ENCODE measurements at places on chromosomes 3 and 15. TPM values are rescaled to one million over a fixed set of nuclear protein-coding genes. Genes with fewer than 3 reads are reported as not detected.
A peak's percentile ranks its signal among the peaks of the same experiment; 100 is the strongest.

Gene LZTFL1
- total RNA-seq = 26.8 TPM

DNA sequence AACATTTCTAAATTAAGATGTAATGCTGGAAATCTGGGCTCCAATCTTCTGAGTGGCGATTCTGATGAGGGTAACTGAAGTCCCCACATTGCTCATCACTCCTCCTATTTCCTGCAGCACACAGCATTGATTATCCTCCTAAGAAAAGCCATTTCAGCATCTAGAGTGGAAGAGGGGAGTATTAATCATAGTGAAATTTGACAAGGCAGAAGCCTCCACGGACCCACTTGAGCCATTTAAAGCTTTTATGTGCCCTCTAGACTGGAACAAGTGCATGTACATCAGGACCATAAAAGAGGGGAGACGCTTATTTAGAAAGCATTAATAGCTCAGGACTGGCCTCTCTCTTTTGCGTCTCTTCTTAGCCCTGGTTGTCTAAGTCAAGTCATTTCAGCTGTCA, 25.8 kb downstream of the AQP9 start:
- no peaks in the 10 kb centered on the region for H3K36me3 ChIP-seq
- no peak overlapping the region for H3K4me3 ChIP-seq
- no peak for DNase-seq
- no peaks in the 10 kb centered on the region for H3K27me3 ChIP-seq
- H3K4me1 ChIP-seq = no peaks in the 10 kb centered on the region

Gene ACAN
- 0.12 TPM for total RNA-seq

DNA sequence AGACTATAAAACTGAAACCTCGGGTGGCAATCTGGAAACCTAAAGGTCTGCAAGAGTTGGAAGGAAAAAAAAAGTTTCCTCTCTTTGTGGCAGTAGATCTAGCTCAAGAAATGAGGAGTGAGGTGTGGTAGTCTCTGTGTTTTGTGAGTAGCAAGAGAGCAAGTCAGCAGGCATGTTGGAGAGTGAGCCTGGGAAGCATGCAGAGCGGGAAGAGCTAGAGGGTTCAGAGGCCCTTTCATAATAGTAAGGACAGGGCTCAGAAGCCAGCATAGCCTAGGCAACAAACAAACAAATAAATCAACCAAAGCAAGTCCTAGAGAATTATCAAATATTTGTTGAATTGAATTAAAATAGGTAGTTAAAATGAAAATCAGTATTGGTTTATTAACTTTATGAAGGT, 189.7 kb upstream of the CBLB start:
- H3K27ac ChIP-seq = no peak overlapping the region
- no peaks in the 10 kb centered on the region for H3K4me1 ChIP-seq
- H3K27me3 ChIP-seq = no peaks in the 10 kb centered on the region
- no peak overlapping the region for H3K4me3 ChIP-seq
- H3K36me3 ChIP-seq = no peaks in the 10 kb centered on the region

Gene TTLL13
- not detected for total RNA-seq

DNA sequence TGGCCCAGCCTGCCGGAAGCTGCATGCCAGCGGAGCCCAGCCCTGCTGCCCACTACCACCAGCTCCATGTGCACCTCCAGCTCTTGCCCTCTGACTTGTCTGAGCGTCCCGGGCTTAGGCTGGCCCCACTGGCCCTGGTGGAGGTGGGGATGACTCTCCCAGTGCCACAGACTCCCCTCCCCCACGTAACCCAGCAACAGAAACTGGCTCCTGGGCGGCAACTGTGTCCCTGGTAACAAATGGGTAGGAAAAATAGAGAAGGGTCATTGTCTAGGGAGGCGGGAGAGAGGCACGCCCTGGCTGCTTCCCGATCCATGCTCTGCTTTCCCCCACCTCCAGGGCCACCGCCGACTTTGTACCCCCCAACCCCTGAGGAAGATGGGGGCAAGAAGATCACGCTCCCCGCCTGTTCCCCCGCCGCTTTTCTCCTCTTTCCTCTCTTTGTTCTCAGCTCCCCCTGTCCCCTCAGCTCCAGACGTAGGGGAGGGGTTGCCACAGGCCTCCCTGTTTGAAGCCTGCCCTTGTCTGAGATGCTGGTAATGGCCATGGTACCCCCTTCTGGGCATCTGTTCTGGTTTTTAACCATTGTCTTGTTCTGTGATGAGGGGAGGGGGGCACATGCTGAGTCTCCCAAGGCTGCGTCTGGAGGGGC, 10.8 kb upstream of the SEMA3B start:
- peaks cover 70% of the 10 kb centered on the region for H3K4me1 ChIP-seq
- H3K27me3 ChIP-seq = no peaks in the 10 kb centered on the region
- no peak overlapping the region for H3K4me3 ChIP-seq
- H3K36me3 ChIP-seq = peaks cover 63% of the 10 kb centered on the region

Gene RPP25
- 17.0 TPM for total RNA-seq

GRCh38 chr3:196115678-196116083, 33.8 kb upstream of the TFRC start:
- DNase-seq = no peak
- no peaks in the 10 kb centered on the region for H3K36me3 ChIP-seq
- no peaks in the 10 kb centered on the region for H3K27me3 ChIP-seq
- H3K4me1 ChIP-seq = peaks cover 7% of the 10 kb centered on the region
- H3K27ac ChIP-seq = no peak overlapping the region
- H3K4me3 ChIP-seq = no peak overlapping the region

DNA sequence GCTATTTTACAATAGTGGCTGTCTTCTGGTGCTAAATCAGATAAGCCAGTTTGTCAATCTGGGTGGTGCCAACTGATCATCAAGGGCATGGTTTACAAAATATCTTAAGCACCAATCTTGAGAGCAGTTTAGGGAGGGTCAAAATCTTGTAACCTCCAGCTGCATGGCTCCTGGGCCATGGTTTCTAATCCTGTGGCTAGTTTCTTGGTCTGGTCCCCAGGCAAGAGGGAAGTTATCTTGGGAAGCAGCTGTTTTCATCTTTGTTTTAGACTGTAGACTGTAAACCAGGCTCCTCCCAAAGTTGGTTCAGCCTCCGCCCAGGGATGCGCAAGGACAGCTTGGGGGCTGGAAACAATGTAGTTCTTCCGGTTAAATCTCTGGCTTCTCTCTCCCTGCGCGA, 166.8 kb downstream of the IL1RAP start:
- H3K4me3 ChIP-seq = no peak overlapping the region
- no peaks in the 10 kb centered on the region for H3K4me1 ChIP-seq
- H3K36me3 ChIP-seq = no peaks in the 10 kb centered on the region

Gene MYLK
- total RNA-seq = 156 TPM

- DNase-seq = no peak
- H3K27me3 ChIP-seq = no peaks in the 10 kb centered on the region
- peaks cover 62% of the 10 kb centered on the region for H3K4me1 ChIP-seq
Observed at GRCh38 chr3:187739094-187739560, 6.1 kb downstream of the BCL6 start.

GRCh38 chr3:117304681-117305080, 595.1 kb downstream of the TUSC7 start:
- no peaks in the 10 kb centered on the region for H3K36me3 ChIP-seq
- no peak overlapping the region for H3K4me3 ChIP-seq
- H3K27ac ChIP-seq = no peak overlapping the region

- no peaks in the 10 kb centered on the region for H3K36me3 ChIP-seq
- H3K27ac ChIP-seq = no peak overlapping the region
- DNase-seq = no peak
- no peaks in the 10 kb centered on the region for H3K4me1 ChIP-seq
Observed at GRCh38 chr3:53534676-53535400, 40.4 kb downstream of the CACNA1D start.

DNA sequence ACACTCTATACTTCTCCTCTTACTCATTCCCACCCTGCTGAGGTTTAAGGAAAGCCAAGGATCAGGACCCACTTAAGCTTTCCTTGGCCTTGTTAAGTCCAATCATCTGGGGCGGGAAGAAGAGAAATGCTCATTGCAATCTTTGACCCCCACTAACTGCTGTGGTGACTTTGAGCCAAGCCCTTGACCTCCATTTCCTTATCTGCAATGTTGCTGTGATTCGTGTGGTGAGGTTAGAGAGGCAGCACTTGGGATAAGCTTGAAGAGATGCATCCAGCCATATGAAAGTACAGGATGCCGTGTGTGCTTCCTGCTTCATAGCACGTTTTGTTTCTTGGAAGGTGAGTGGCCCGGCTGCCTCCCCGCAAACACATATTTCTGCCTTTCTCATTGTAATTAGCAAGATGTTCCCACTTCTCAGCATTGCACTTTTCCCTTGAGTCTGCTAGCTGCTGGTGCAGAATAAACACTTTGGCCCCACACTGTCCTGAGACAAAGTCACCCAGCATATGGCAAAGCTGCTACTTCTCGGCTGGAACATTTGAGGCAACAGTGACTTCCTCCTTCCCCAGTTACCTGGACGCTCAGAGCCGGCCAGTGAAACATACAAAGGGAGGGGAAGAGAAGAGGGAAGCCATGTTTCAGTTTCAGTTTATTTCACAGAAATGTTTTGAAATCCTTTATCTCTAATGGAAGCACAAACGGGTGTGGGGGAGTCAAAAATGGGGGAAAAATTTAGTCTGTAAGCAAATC, 10.5 kb upstream of the NUDT16 start:
- no peak overlapping the region for H3K27ac ChIP-seq
- no peaks in the 10 kb centered on the region for H3K27me3 ChIP-seq
- peak; percentile 46 for DNase-seq
- H3K36me3 ChIP-seq = peaks cover 29% of the 10 kb centered on the region

Gene CIDEC
- not detected for total RNA-seq

DNA sequence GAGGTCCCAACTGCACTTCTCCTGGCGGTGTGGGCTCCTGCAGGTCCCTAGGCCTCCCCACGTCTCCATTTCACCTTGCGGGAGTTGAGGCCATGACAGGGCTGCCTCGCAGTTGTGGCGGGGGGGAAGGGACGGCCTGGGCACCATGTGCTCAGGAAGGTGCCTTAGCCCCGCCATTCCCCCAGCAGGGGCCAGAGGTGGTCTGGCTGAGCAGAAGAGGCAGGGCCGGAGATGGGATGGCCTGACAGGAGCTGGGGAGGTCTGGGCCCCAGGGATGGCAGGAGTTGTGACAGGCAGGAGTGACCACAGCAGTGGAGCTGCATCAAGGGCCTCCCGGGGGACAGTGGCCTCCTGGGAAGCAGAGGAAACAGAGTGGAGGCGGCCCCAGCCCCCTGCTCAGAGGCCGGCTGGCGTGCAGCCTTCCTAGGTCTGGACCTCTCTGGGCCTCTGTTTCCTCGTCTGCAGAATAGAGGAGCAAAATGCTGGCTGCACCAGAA, 18.7 kb upstream of the KLF15 start:
- DNase-seq = no peak
- no peak overlapping the region for H3K4me3 ChIP-seq
- H3K4me1 ChIP-seq = peaks cover 17% of the 10 kb centered on the region
- H3K36me3 ChIP-seq = no peaks in the 10 kb centered on the region
- H3K27ac ChIP-seq = no peak overlapping the region

Gene CLSTN2
- total RNA-seq = 4.5 TPM

DNA sequence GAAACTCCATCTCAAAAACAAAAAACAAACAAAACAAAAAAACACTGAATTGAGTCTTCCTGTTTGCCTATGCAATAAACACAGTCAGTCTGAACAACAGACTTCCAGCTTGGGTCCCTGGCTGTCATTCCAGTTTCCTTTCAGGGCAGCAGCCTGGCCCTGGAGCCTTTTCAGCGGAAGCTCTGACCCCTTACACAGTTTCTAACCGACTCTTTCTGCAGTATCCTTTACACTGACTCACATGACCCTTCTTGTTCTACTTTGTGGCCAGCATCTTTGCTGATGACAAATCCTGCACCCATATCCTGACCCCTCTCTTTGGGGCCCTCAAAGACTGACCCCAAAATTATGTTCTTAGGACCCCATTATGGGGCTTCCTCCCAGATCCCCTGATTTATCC, 38.3 kb upstream of the INO80 start:
- H3K36me3 ChIP-seq = no peaks in the 10 kb centered on the region
- DNase-seq = no peak
- no peak overlapping the region for H3K27ac ChIP-seq

GRCh38 chr3:66609660-66610561, 109.1 kb upstream of the LRIG1 start:
- DNase-seq = no peak
- no peak overlapping the region for H3K27ac ChIP-seq
- H3K27me3 ChIP-seq = no peaks in the 10 kb centered on the region
- H3K4me3 ChIP-seq = no peak overlapping the region
- no peaks in the 10 kb centered on the region for H3K4me1 ChIP-seq

DNA sequence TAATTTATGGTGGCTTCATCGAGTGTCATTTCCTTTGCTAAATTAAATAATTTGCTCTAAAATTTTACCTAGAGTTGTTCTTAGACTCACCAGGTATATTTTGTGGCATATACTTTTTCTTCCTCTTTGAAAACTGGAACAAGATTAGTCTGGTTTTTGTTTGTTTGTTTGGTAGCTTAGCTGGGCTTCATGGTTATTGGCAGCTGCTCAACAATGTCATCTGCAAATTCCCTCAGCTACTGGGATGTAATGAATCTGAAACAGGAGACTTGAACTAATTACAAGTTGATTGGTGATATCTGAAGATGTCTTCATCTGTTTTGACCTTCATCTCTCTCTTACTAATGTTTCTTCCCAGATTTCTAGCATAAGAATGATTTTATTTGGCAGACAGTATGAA, 270.5 kb upstream of the P2RY1 start:
- H3K4me3 ChIP-seq = no peak overlapping the region
- no peak for DNase-seq
- no peaks in the 10 kb centered on the region for H3K4me1 ChIP-seq
- no peak overlapping the region for H3K27ac ChIP-seq

- peaks cover 4% of the 10 kb centered on the region for H3K4me1 ChIP-seq
- H3K27me3 ChIP-seq = no peaks in the 10 kb centered on the region
- H3K27ac ChIP-seq = no peak overlapping the region
- no peak overlapping the region for H3K4me3 ChIP-seq
Observed at GRCh38 chr15:31559786-31560185, 233.2 kb downstream of the KLF13 start.
